ENCODE measurements at places on chromosomes 1 and 21.

- DNase-seq: no peak
Observed at GRCh38 chr21:18960306-18960705, 556.7 kb upstream of the TMPRSS15 start.

DNA sequence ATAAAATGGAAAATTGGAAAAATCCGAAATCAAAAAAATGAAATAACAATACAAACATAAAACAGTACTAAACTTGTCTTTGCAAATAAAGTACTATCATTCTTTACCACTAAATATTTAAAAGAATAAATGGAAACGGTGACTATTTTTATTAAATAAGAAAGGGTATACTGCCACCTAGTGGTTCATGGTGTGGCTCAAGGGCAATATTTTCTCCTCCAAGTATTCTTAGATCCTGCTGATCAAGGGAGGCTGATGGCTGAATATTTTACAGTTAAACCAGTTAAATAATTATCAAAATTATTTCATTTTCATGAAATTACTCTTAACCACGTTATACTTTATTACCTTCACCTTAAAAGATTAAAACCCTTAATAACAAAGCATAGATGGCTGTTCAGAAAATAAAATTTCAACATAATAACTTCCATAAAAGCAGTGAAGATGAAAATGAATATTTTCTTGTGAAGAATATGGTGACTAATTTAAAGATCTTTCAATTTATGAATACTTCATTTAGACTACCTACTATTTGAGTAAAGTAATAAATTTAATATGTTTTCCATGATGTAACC lies 1793.9 kb downstream of the NCAM2 start:
- no peak for DNase-seq

DNA sequence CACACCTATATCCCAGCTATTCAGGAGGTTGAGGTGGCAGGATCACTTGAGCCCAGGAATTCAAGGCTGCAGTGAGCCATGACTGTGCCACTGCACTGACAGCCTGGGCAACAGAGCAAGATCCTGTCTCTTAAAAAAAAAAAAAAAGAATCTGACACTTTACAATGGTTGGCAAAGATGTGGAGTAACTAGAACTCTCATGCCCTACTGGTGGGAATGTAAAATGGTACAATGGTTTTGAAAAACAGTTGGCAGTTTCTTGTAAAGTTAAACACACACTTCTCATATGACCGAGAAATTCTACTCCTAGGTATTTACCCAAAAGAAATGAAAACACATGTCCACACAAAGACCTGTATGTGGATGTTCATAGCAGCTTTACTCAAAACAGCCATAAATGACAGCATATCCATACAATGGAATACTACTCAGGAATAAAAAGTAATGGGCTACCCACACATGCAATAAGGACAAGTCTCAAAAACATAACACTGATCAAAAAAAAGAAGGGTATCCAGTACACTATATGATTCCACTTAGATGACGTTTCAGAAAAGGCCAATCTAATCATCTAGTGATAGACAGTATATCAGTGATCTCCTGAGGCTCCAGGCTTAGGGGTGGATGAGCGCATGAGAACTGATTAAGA lies 58.1 kb downstream of the HLCS start:
- DNase-seq: no peak

DNA sequence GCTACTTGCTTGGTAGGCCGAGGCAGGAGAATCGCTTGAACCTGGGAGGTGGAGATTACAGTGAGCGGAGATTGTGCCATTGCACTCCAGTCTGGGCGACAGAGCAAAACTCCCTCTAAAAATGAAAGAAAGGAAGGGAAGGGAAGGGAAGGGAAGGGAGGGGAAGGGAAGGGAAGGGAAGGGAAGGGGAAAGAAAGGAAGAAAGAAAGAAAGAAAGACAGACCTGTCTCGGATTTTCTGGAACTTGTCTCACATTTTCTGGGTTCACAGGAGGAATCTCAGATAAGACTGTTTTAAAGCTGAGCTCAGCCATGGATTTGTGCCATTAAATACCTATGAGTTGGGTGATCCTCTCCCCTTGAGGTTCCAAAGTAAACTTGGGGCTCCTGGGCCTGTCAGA lies 12.9 kb downstream of the GSTM5 start:
- DNase-seq: no peak

GRCh38 chr1:43719063-43719462 lies 11.7 kb downstream of the ST3GAL3 start:
- no peak for DNase-seq

- DNase-seq: no peak
Observed at GRCh38 chr1:167705250-167705649, 16.5 kb upstream of the MPZL1 start.

Data from spleen (tissue), 13 donors.